ENCODE measurements at places on chromosomes 13 and 19.
A peak's percentile ranks its signal among the peaks of the same experiment; 100 is the strongest.

DNA sequence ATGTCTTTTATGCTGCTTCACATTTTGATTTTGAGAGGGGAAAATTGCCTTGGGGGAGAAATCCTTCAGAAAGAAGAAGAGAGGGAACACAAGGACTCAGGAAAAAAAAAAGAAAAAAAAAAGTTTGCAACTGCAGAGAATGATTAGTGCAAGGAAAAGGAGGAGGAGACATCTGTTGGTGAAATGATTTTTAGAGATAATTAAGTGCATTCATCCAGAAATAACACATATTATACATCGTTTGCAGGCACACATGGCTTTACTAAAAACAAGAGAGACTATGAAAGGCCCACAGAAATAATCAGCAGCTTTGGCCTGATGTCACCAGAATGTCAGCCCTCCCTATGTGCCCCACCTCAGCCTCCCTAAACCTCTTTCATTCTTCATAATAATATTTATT, 1058.2 kb downstream of the PCDH9 start:
- no peak for DNase-seq

- DNase-seq: no peak
Measured at GRCh38 chr19:42042455-42043170, 27.4 kb downstream of the GRIK5 start.

- no peak for DNase-seq
Measured at GRCh38 chr13:41919741-41920487, 41.0 kb downstream of the VWA8 start.

DNA sequence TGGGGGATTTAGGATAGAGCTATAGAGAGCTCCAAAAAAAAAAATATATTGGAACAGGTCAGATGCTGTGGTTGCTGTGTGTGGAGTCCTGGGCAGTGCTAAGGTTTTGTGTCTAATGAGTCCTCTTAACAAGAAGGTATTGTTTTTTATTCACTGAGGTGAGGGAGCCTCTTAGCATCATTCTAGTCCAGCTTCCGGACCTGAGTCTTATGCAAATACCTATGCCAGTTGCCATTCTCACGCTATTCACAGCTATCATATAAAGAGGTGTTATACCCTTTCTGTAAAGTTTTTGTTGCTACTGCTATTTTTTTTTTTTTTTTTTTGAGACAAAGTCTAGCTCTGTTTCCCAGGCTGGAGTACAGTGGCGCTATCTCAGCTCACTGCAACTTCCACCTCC, 1.4 kb downstream of the NLRP2 start:
- no peak for DNase-seq

DNA sequence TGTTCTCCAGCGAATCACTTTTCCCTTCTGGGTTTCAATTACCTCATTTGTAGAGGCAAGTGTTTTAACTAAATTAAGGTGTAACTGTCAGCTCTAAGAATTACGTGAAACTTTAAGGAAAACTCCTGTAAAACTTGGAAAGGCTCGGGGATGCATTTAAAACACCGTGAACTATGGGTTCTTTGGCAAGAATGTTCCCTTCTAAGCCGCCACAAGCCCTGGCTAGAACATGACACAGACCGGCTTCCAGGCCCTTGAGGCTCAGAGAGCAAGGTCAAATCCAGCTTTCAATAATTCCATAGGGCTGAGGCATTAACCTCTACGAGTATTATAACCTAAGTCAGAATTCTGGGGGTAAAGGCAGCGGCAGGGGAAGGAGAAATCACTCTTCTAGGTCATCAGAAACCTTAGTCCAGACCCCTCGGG, 685 bp downstream of the VWA8 start:
- peak; percentile 48 for DNase-seq

DNA sequence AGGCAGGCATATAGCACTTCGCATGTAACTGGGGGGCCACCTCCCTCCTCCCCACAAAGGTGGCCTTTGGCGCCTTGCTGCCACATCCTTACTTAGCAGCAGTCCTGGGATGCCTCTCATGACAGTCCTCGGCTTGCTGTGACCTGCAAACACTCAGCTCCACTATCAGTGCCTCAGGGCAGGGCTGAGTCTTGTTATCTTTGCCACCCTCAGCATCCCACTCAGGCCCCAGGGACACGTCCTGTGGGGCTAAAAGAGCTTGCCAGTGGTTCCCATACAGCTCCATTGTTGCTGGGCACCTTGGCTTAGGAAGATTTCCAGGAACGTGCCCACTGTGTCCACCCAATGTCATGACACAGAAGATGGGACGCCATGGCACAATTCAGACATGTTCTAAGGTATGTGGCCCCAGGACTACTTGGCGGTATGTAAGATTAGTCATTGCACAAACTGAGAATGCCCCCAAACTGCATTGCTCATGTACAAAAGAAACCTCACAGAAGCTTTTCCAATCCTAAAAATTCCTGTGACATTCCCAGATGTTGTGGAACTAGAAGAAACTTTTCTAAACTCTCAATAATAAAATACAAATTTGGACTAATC, 16.3 kb downstream of the DOCK9 start:
- no peak for DNase-seq

DNA sequence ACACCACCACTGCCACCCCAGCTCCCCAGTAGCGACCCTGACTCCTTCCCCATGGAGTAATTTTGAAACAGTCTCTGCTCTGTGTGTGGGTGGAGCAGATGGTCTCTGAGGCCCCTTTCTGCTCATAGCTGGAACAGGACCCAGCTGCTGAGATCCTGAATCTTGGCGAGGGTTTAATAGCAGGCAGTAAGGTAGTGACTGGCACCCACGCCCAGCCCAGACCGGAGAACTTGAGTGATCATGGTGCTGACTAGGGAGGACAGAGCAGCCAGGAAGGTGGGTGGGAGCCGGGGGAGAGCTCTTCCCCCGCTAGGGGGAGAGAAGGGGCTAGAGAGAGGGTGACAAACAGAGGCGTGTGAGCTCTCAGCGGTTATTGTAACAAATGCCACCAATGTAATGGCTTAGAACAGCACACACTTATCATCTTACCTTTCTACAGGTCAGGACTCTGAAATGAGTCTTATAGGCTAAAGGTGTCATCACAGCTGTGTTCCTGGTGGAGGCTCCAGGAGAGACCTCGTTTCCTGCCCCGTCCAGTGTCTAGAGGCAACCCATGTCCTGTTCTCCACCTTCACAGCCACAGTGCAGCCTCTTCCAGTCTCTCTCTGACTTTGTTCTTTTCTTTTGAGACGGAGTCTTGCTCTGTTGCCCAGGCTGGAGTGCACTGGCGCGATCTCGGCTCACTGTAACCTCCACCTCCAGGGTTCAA, 7.2 kb upstream of the ACER1 start:
- DNase-seq: no peak

DNA sequence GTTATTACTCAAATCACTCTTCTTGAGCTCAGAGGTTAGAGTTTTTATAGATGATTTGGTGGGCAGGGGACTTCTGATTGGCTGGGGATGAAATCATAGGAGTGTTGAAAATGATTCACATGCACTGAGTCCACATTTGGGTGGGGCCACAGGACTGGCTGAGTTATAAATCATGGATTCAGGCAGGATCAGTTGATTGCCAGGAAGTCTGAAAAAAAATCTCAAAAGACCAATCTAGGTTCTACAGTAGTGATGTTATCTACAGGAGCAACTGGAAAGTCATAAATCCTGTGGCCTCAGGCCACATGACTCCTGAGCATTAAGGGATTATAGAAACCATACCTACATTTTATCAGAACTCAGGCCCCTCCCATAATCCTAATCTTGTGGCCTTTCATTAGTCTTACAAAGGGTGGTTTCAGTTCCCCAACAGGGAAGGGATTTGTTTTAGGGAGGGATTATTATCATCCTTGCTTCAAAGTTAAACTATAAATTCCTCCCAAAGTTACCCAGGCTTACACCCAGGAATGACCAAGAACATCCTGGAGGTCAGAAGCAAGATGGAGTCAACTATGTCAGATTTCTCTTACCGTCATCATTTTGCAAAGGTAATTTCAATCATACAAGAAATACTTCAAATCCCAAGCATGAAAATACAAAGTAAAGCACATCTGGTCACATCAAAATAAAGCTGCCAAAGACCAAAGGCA, 5.6 kb upstream of the CCDC70 start:
- no peak for DNase-seq

DNA sequence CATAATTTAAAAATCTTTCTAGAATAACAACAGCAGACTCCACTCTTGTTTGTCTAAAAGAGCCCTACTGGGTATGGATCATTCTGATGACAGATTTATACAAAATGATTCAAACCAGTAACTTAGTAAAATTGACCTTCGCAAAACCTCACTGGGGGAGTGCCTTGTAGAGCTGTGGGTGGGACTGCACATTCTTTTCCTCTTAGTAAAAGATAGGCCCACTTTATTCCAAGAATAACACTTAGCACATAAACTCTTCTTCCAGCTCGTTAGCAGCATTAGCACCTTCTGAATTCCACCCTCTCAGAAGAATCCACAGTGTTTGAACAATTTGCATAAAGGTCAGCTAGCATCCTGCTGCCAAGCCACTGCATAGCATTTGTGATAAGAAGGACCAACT, 106.8 kb downstream of the STOML3 start:
- peak; percentile 92 for DNase-seq

GRCh38 chr19:11856596-11857250, 8.2 kb downstream of the ZNF439 start:
- no peak for DNase-seq

- no peak for DNase-seq
Measured at GRCh38 chr19:39372047-39372802, 18.7 kb downstream of the PAF1 start.

DNA sequence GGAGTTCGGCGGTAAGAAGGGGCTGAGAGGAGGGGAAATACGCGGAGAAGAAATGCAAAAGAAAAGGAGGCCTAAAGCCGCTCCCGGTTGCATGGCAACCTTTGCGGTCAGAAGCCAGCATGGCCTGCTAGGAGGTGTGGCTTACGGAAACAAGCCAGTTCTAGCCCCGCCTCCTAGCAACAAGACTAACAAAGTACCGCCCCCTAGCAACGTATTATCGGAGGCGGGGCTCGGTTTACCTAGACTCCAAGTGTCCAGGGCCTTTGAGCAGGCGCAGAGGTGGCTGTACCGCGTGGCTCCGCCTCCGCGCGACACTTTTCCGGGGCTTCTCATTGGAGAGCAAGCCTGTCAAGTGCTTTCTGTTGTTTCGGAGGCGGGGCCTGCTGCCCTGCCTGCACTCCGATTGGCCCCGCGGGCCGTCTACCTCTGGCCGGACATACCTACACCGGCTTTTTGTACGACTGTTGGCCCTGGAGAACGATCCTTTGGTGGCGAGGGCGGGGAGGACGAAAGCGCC, 339 bp upstream of the CYTH2 start:
- peak; percentile 100 for DNase-seq

GRCh38 chr13:30085087-30085486, 222.3 kb downstream of the KATNAL1 start:
- peak; percentile 42 for DNase-seq

GRCh38 chr13:25281193-25281934, 5.9 kb downstream of the MTMR6 start:
- DNase-seq: no peak

GRCh38 chr13:108615241-108615640, 14.2 kb upstream of the MYO16 start:
- no peak for DNase-seq

DNA sequence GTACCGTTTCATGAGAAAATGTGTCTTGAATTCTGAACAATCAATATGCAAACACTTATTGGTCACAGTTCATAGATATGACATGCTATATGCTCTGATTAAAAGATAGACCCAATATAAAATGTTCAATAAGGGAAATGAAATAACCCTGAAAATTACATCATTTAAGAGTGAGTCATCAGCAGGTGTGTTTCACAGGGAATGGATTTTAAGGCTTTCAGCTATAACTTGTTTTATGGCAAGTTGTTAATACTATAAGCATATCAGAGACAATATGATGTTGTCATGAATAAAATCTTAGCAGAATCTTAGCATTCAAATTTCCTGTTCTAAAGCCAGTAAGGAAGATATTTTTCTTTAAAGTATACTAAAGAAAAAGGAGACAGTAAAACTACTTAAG, 483.4 kb upstream of the PCDH9 start:
- DNase-seq: no peak

DNA sequence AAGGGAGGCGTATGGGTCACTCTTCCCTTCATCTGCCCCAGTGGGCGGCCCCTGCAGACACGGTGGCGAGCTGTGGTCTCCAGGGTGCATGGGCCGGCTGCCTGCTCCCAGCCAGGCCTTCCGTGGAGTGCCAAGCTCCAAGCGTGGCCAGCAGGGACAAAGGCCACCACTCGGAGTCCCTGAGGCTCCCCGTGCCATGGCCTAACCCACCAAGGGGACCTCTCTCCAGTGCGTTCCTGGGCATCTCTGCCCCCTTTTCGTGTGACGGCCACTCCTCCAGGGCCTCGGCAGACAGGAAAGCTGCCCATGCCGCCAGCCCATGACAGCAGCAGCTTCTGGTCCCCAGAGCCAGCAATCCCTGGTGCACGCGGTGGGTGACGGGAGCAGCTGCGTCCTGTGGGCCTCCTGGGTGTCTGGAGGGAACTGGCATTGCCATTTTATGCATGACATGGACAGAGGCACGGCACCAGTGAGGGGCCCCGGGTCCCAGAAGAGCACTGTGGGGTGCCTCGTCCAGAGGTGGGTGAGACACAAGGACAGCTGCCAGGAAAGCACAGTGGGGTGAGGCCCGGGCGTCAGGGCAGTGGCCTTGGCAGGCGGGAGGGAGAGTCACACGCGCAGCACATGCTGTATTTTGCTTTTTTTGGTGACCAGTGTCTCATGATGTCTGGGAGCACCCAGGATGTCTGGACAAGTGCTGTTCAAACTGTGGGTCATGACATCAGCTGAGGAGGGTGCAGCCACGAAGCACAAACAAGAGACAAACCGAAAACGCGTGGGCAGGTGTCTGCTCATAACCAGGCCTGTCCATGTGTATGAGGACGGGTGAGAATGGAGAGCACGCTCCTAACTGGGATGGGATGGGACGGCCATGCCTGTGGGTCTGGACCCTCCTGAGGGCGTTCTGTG, 32.3 kb downstream of the CEBPG start:
- DNase-seq: no peak

- DNase-seq: no peak
Measured at GRCh38 chr13:31327182-31327860, 127.5 kb downstream of the B3GLCT start.

GRCh38 chr19:52695996-52696395, 38.8 kb downstream of the ZNF611 start:
- DNase-seq: peak; percentile 67

DNA sequence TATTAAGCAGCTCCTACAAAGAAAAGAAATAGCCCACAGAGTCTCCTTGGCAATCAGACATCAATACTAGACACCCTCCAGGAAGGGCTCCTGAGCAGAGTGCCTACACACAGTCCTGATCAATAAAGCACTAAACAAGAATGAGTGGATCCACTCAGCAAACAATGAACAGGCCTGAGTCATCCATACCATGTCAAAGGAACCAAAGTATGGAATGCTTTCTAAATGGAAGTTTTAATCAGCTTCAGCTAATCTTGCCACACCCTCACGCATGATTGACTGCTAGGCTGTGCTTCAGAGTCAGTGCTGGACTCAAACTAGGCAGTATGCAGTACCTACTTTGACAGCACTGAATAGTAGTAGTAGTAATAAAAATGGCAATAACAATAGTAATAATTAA, 392.7 kb upstream of the HTR2A start:
- DNase-seq: no peak

GRCh38 chr19:38714354-38714778, 29.9 kb downstream of the CAPN12 start:
- DNase-seq: no peak

- no peak for DNase-seq
Measured at GRCh38 chr13:111353508-111353907, 33.1 kb downstream of the TEX29 start.

Measured in mesendoderm (in vitro differentiated cells).